Cerebellum (tissue), 4 donors: ENCODE measurements at places on chromosomes 5 and 9. TPM values are rescaled to one million over a fixed set of nuclear protein-coding genes. Genes with fewer than 3 reads are reported as not detected.

Gene PAEP
- total RNA-seq: not detected

Gene PRUNE2
- total RNA-seq: 25.2 TPM

Gene OBP2B
- not detected for total RNA-seq

Gene PHF24
- 12.0 TPM for total RNA-seq

Gene SMIM33
- total RNA-seq: not detected

Gene STING1
- 6.3 TPM for total RNA-seq

Gene OR1Q1
- total RNA-seq: not detected

Gene FAM221B
- not detected for total RNA-seq

Gene FCN2
- not detected for total RNA-seq

Gene JAKMIP2
- 33.2 TPM for total RNA-seq

Gene NR2F1-AS1
- total RNA-seq: 70.1 TPM

Gene FCN1
- 0.27 TPM for total RNA-seq

Gene SPATA31C1
- total RNA-seq: not detected

Gene FOXD4L6
- total RNA-seq: 0.36 TPM

Gene GKAP1
- 14.5 TPM for total RNA-seq

Gene IFNA13
- not detected for total RNA-seq
